Ovary (tissue), 10 donors: ENCODE measurements at places on chromosomes 16 and 17. TPM values are rescaled to one million over a fixed set of nuclear protein-coding genes. Genes with fewer than 3 reads are reported as not detected.

The EPN3 gene
- polyA plus RNA-seq: 7.3 TPM

- no peaks in the 10 kb centered on the region for H3K4me1 ChIP-seq
- no peaks in the 10 kb centered on the region for H3K36me3 ChIP-seq
- H3K27ac ChIP-seq: no peak overlapping the region
- no peak overlapping the region for H3K4me3 ChIP-seq
- H3K27me3 ChIP-seq: no peaks in the 10 kb centered on the region
- no peak for DNase-seq
These were observed 127.0 kb upstream of the MON1B start for GRCh38 chr16:77064037-77064436.

DNA sequence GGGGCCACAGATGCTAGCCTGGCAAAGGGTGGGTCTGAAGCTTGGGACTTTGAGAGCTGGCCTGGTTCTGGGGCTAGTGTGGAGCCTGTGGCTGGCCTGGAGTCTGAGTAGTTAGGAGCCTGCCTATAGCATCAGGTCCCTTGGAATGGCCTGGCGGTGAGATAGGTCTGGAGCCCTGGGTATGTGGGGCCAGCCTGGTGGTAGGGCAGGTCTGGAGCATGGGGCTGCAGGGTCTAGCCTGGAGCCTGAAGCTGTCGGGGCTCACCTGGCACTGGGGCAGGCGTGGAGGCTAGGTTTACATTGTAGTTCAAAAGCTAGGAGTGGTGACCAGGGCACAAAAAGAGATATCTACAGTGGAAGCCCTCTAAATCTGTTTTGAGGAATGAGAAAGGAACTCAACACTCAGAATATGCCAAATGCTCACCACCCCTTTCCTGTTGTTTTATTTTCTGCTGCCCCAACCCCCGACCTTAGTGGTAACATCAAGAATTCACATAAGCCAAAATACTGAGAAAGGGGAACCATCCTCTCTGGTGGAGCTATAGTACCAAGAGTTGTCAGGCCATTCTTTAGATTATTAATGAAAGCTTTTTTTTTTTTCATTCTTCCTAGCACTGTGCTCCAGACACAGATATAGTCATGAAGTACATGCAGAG is 100.3 kb downstream of the TANC2 start:
- H3K36me3 ChIP-seq: no peaks in the 10 kb centered on the region
- no peak for DNase-seq
- H3K27ac ChIP-seq: no peak overlapping the region
- no peaks in the 10 kb centered on the region for H3K4me1 ChIP-seq
- H3K27me3 ChIP-seq: no peaks in the 10 kb centered on the region

DNA sequence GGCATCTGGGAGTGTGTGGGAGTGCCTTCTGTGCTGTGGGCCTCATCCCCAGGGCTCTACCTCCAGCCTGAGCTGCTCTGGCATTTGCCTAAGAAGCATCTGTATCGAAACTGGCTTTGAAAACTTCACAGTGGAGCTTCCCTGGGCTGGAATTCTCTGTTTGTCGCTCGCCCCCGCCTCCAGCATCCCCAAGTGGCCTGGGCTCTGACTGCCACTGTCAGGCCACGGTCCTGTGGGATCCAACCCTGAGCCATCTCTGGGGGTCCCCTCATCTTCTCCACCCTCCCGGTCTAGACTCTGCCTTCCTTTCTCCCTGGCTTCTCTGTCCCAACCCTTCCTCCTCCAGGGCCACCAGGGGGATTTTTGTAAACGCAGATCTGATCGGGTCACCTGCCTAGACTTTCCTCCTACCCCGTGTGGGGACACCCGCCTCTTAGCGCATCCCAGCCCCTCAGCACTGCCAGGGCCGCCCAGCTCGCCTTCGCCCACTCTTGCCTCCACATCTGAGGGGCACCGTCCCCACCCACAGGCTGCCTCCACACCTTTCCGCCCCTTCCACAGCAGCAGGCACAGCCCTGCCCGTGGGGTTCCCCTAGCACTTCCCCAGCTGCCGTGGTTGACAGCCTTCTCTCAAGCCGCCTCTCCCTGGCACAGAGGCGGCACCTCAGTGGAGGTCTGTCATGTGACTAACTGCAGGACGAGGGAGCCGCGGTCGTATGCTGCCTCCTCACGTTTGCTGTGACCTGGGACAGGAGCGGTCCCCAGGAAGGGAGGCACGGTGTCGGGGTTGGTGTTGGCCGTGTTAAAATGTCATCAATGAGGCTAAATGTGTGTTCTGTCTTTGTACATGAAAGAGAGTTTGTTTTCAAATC is 12.0 kb downstream of the TBC1D24 start:
- H3K27ac ChIP-seq: no peak overlapping the region
- peaks cover 14% of the 10 kb centered on the region for H3K4me1 ChIP-seq
- no peak overlapping the region for H3K4me3 ChIP-seq

GRCh38 chr17:37047631-37048104 is 98.9 kb downstream of the AATF start:
- H3K36me3 ChIP-seq: no peaks in the 10 kb centered on the region
- peak; percentile 64 for DNase-seq
- H3K27ac ChIP-seq: no peak overlapping the region
- no peak overlapping the region for H3K4me3 ChIP-seq
- H3K4me1 ChIP-seq: no peaks in the 10 kb centered on the region

The TPPP3 gene
- polyA plus RNA-seq: 15.2 TPM

The OR1F1 gene
- not detected for polyA plus RNA-seq

GRCh38 chr17:5560361-5560988 is 23.8 kb downstream of the NLRP1 start:
- DNase-seq: no peak
- no peaks in the 10 kb centered on the region for H3K27me3 ChIP-seq
- no peak overlapping the region for H3K4me3 ChIP-seq
- no peaks in the 10 kb centered on the region for H3K4me1 ChIP-seq

- H3K4me1 ChIP-seq: no peaks in the 10 kb centered on the region
- H3K27ac ChIP-seq: no peak overlapping the region
- no peaks in the 10 kb centered on the region for H3K36me3 ChIP-seq
- DNase-seq: no peak
- H3K4me3 ChIP-seq: no peak overlapping the region
- no peaks in the 10 kb centered on the region for H3K27me3 ChIP-seq
These were observed 79.9 kb upstream of the MON1B start for GRCh38 chr16:77111056-77111565.

GRCh38 chr17:50076221-50076590 is 18.9 kb upstream of the PDK2 start:
- no peaks in the 10 kb centered on the region for H3K27me3 ChIP-seq
- no peak overlapping the region for H3K27ac ChIP-seq
- H3K4me3 ChIP-seq: no peak overlapping the region
- H3K36me3 ChIP-seq: no peaks in the 10 kb centered on the region

- H3K27me3 ChIP-seq: no peaks in the 10 kb centered on the region
- H3K27ac ChIP-seq: no peak overlapping the region
- no peaks in the 10 kb centered on the region for H3K4me1 ChIP-seq
- H3K4me3 ChIP-seq: no peak overlapping the region
- no peaks in the 10 kb centered on the region for H3K36me3 ChIP-seq
These were observed 10.0 kb downstream of the ZNF668 start for GRCh38 chr16:31063843-31064611.

The ANKRD11 gene
- 52.1 TPM for polyA plus RNA-seq

GRCh38 chr17:69250641-69251040 is 22.0 kb upstream of the ABCA10 start:
- no peak for DNase-seq
- no peak overlapping the region for H3K4me3 ChIP-seq
- H3K36me3 ChIP-seq: no peaks in the 10 kb centered on the region
- H3K4me1 ChIP-seq: no peaks in the 10 kb centered on the region

The CCDC78 gene
- polyA plus RNA-seq: 0.41 TPM

The VAT1L gene
- polyA plus RNA-seq: 0.08 TPM
